Cerebellum (tissue), 4 donors: ENCODE measurements at places on chromosomes 16 and 17. TPM values are rescaled to one million over a fixed set of nuclear protein-coding genes. Genes with fewer than 3 reads are reported as not detected.

The NRN1L gene
- total RNA-seq, result not detected

The VAT1 gene
- total RNA-seq, result 43.5 TPM

The KRT32 gene
- not detected for total RNA-seq

The SMIM36 gene
- not detected for total RNA-seq

The CASKIN1 gene
- total RNA-seq, result 19.0 TPM

The HSD11B2 gene
- 11.4 TPM for total RNA-seq

The TNK1 gene
- 0.36 TPM for total RNA-seq

The KCNH4 gene
- 0.82 TPM for total RNA-seq

The HCRT gene
- not detected for total RNA-seq

The CACNG5 gene
- 14.7 TPM for total RNA-seq

The C17orf78 gene
- total RNA-seq, result not detected

The LGALS9B gene
- total RNA-seq, result not detected

The PYDC1 gene
- total RNA-seq, result 0.36 TPM

The CCL4 gene
- total RNA-seq, result 2.6 TPM

The RAMP2 gene
- 8.7 TPM for total RNA-seq

The OGFOD1 gene
- total RNA-seq, result 24.8 TPM

The DOC2B gene
- 32.5 TPM for total RNA-seq

The ACAP1 gene
- total RNA-seq, result 0.45 TPM

The ABCC12 gene
- total RNA-seq, result 2.3 TPM

The EXOC3L1 gene
- 2.1 TPM for total RNA-seq

The SMG6 gene
- 22.3 TPM for total RNA-seq

The CIBAR2 gene
- not detected for total RNA-seq

The HEATR9 gene
- total RNA-seq, result not detected

The HSD17B1 gene
- 1.8 TPM for total RNA-seq
